ENCODE measurements at places on chromosomes 6 and 20. TPM values are rescaled to one million over a fixed set of nuclear protein-coding genes. Genes with fewer than 3 reads are reported as not detected.

The TM9SF4 gene
- 38.0 TPM for total RNA-seq

The PSORS1C2 gene
- not detected for total RNA-seq

The TFAP2B gene
- not detected for total RNA-seq

The NOX3 gene
- total RNA-seq = not detected

The BPI gene
- not detected for total RNA-seq

The SLC22A16 gene
- total RNA-seq = not detected

The BYSL gene
- total RNA-seq = 42.6 TPM

Data from A549 treated with DMSO at 1 μM for 4 hours (cell line).